ENCODE measurements at places on chromosomes 16 and 17.

GRCh38 chr17:22703786-22704441 lies 1011.6 kb downstream of the KCNJ18 start:
- no peak for DNase-seq

- DNase-seq, result no peak
These were observed 315.3 kb downstream of the XYLT1 start for GRCh38 chr16:17155485-17155884.

GRCh38 chr17:36999471-36999870 lies 50.7 kb downstream of the AATF start:
- DNase-seq, result no peak

DNA sequence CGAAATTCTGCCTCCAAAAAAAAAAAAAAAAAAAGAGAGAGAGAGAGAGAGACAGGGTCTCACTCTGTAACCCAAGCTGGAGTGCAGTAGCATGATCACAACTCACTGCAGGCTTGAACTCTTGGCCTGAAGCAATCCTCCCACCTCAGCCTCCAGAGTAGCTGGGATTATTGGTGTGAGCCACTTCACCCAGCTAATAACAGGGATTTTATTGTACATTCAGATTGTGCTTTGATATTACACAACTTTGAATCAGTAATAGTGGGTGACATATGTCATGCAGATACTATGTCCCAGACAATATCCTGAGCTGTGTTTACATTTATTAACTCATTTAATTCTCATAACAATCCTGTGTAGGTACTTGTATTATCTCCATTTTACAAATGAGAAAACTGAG lies 19.7 kb upstream of the DHX8 start:
- no peak for DNase-seq

DNA sequence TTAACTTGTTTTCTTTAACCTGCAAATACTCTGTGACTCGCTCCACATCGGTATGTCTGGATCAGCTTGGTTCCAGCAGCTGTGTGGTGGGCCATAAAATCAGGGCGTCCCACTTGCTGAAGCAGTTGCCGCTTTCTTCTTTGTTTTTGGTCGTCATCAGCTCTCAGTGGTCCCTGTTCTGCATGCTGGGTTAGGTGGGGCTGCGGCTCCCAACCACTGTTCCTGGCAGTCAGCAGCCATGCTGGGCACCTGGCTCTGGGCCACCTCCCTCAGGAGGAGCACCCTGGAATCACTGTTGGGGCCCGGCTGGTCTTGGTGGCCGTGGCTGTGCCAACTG lies 23.0 kb downstream of the MGRN1 start:
- DNase-seq, result no peak

- no peak for DNase-seq
These were observed 67.9 kb downstream of the IRX6 start for GRCh38 chr16:55391760-55392375.

DNA sequence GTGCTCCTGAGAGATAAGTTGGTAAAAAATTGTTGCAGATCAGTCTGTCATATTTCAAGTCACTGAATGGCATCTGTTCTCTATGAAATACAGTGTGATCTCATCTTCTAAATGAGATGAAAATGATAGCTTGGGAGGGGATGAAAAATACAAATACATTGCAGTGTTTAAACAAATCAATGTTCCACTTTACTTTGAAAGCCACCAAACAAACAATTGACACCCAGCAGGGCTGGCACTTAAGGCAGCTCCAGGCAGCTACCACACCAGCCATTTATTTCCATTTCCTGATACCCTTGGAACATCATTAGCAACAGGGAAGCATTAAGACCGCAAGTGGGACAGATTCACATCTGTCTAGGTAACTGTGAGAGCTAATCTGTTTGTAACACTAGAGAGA lies 827.6 kb upstream of the KIF2B start:
- no peak for DNase-seq

- no peak for DNase-seq
These were observed 8.6 kb downstream of the SLC6A4 start for GRCh38 chr17:30226878-30227277.

DNA sequence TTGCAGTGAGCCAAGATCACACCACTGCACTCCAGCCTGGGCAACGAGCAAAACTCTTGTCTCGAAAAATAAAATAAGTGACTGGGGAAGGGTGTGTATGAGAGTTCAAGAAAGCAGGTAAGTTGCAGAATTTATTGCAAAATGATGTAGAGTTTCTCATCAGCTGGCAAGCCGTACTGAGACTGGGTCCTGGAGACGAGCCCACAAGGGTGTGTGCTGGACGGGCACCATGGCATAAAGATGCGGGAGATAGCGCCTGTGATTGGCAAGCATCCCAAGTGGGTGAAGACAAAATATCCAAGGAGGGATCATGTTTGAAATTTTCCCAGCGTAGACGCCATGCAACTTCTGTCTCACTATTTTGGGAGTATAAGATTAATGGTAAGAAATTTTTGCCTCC lies 59.4 kb downstream of the WNT3 start:
- no peak for DNase-seq

- DNase-seq, result no peak
These were observed 1.9 kb downstream of the SLC13A2 start for GRCh38 chr17:28475151-28475900.

DNA sequence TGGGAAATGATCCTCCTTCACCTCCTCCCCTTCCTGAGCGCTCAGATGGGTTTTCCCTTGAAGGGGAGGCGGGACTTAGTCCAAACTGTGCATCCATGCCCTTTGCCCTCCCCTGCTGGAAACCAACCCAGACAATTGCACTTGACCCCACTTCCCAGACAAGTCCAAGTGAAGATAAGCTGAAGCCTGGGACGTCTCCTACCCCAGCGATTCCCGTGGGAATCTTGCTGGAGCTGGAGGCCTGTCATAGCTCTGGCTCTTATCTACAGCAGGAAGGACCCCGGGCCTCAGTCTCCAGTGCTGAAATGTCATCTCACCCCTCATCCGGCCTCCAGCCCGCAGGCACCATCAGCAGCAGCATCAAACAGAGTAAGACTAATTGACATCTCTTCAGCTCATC lies 6.5 kb upstream of the NGFR start:
- DNase-seq, result no peak

GRCh38 chr17:50145532-50146229 lies 4.8 kb downstream of the PPP1R9B start:
- DNase-seq, result no peak

DNA sequence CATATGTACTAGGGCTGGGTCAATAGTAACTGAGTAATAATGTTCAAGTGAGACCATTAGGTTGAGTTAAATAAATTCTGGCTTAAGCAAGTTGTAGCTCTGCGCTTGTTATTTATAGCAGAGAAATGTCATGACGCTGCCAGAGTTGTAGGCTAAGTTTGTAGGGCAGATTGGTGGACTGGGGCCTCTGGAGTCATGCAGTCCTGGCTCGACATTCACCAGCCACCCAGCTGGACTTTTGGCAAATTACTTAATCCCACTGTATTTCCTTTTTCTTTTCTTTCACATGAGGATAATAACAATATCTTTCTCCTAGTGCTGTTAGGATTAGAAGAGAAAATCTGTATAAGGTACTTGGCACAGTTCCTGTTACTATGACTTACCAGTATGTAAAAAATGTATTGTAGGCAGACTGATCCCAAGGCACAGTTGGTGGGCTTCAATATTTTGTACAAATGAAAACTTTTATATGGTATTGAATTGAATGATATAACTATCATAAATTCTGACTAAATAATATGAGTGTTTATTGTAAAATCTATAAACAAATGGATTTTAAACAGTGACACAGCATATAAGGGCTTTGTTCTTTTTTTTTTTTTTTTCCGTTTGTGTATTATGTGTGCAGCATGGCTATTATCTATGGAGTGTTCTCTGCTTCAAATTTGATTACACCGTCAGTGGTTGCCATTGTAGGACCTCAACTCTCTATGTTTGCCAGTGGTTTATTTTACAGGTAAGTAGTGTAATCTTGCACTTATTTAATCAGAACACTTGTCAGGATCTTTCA lies 2.6 kb downstream of the MFSD11 start:
- no peak for DNase-seq

DNA sequence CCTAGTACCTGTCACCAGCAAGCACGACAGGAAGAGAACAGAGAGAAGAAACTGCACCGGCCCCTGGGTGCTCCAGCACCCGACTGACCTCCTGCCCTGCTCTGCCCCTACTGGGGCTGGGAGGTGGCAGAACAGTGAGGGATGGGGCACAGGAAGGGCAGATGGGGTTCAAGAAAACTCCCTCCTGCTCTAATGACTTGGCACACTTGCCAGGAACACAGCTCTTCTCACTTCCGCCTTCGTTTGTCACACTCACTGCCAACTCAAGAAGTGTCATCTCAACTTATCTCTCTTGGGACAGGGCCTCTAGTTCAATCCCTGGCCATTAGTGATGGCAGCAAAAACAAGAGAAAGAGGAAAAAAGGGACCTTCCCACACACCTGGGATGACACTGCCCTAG lies 42.7 kb upstream of the ICAM2 start:
- no peak for DNase-seq

DNA sequence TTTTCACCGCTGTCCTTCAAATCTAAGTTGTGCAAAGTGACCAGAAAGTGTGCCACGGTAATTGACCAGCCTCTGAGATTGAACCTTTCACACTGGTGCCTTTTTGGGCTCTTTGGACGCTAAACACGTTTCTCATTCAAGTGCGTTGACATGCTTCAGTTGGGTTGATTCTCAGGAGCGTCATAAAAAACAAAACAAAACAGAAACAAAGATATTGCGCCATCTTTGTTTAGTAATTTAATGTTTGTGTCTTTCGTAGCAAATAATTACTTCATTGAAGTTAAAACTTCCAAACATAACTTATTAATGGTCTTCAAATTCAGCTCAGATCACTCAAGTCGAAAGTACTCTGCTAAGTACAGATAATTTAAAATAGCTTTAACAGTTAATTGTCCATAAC lies 80.2 kb downstream of the OR1D5 start:
- DNase-seq, result no peak

DNA sequence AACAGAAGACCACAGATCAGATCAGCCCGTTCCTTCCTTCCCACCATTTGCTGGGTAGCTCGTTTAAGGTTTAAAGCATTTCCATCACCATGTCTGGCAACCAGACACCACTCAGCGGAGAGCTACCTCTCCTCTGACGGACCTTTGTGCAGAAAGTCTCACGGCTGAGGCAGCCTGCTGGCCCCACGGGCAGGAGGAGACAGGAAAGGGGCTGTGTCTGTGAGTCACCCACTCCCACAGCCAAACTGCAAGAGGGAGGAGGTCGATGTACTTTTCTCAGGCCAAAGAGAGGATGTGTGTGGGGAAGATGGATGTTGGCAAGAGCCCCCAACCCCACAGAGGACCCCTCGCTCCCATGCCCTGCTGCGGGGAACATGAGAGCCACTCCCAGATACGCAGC lies 92.1 kb downstream of the ZNF423 start:
- no peak for DNase-seq

- DNase-seq, result no peak
These were observed 7.2 kb upstream of the GPRC5C start for GRCh38 chr17:74424657-74425056.

DNA sequence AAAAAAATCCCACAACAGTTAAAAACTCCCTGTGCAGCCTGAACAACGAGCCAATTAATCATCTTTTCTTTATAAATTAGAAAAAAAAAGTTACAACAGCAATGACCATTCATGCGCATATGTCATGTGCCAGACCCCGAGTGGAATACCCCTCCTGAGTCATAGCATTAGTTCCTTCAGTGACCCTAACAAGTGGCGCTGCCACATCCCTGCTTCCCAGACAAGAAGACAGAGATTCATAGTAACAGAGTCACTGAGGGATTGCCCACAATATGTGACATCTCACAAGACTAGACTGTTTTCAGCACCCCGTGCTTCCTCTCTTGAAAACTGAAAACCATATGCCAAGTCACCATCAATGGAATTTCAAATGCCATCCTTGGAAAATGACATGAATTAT lies 7.9 kb downstream of the UMOD start:
- no peak for DNase-seq

GRCh38 chr16:11990702-11991390 lies 14.3 kb downstream of the SNX29 start:
- DNase-seq, result no peak

DNA sequence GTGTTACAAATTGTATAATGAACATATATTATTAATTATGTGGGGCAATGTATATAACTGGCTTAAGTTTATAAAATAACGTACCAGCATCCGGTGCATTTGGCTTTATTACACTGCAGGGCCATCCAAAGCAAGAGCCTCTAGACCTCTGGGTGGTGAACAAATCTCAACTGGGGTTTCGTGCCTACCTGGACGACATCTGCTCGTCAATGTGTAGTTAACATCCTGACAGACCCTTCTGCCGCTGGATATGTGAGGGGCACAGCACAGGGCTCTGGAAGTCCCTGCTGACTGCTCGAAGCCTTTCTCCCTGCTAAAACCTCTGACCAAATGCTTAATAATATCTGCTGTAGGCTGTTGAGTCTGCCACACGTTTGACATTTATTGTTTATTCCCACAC lies 2.3 kb downstream of the TMEM186 start:
- DNase-seq, result no peak

DNA sequence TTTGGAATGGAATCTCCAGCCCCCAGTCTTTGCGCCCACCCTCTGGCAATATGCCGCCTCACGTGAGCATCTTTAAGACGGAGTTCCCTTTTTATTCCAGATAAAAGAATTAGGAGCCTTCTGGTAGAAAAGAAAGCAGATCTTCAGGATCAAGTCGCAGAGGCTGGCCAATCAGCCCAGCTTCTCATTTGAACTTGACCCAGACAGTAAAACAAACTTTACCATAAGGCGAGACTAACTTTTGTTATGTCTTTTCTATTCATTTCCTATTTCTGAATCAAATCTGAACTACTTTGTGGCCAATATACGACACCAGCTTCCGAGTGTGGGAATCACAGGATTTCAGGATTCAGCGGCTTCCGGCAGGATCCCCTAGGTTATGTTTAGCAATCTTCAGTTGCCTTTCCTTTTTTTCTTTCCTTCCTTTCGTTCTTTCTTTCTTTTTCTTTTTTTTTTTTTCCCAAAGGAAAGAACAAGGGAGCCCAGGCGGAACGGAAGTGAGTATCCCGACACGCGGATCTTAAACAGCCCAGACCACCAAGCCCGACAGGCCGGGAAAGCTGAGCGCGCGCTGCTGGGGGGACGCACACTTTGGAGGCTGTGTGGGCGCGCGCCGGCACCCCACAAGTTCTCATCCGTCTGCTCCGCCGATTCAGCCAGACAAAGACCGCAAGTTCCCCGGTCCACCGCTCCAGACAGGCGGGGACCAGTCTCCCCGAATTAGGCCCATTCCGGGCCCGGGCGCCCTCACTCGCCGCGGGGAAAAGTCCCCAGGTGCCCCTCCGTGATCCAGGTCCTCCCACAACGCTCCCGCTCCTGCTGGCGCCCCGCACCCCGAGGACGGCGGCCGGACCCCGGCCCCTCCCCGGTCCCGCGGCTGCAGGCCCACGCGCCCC lies 633 bp downstream of the TBC1D16 start:
- DNase-seq, result no peak

DNA sequence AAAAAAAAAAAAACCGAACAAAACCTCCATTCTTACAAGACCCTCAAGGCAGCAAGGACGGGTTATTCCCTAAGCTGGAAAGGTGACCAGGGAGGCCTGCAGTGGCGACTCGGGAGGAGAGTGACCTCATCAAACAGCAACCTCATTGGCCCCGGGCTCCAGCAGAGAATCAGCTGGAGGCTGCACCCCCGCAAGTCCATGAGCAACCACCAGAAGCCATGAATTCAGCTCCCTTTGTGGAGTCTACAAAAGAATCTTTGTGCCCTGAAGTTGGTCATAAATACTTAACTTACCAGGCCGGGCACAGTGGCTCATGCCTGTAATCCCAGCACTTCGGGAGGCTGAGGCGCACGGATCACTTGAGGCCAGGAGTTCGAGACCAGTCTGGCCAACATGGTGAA lies 80.9 kb upstream of the CREBBP start:
- no peak for DNase-seq

All from GOT3 (cell line).